Stimulated activated CD8-positive, alpha-beta memory T cell treated with anti-CD3 and anti-CD28 coated beads, Interleukin-12 subunit alpha, Interleukin-12 subunit beta, amount 100 ng/mL, for 4 hours (primary cell): ENCODE measurements at places on chromosomes 2 and 18.

- DNase-seq, result no peak
Observed at GRCh38 chr18:11118051-11118766, 31.2 kb downstream of the PIEZO2 start.

GRCh38 chr2:128564131-128564530 is 245.5 kb upstream of the HS6ST1 start:
- DNase-seq, result no peak

DNA sequence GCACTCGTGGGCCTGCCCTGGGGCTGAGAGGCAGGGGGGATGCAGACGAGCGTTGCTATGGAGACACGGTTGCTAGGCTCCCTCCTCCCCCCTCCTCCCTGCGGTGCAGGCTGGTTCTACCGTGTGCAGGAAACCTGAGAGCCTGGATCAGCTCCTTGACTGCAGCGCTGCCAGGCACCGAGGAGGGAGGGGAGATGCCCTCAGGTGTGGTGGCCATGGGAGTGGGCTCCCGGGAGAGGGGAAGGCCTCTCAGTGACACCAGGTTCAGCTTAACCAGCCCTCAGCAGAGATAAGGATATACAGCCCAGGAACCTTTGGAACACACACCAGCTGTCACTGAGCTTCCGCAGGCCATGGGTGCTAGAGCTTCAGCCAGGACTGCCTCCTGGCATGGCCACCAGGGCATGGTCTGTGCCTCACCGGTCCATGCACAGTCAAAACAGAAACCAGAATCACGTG is 124.4 kb upstream of the PXDN start:
- DNase-seq, result no peak

- no peak for DNase-seq
Observed at GRCh38 chr2:23456396-23456795, 71.4 kb downstream of the KLHL29 start.

- DNase-seq, result no peak
Observed at GRCh38 chr18:65995206-65995605, 244.4 kb downstream of the CDH7 start.

DNA sequence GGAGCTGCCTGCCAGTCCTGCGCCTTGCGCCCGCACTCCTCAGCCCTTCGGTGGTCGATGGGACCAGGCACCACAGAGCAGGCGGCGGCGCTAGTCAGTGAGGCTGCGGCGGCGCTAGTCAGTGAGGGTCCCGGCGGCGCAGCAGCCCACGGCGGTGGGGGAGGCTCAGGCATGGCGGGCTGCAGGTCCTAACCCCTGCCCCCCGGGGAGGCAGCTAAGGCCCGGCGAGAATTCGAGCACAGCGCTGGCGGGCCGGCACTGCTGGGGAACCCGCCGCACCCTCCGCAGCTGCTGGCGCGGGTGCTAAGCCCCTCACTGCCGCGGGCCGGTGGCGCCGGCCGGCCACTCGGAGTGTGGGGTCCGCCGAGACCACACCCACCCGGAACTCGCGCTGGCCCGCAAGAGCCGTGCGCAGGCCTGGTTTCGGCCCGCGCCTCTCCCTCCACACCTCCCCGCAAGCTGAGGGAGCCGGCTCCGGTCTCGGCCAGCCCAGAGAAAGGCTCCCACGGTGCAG is 867.4 kb downstream of the DSC3 start:
- no peak for DNase-seq

- no peak for DNase-seq
Observed at GRCh38 chr2:240369801-240370585, 65.5 kb upstream of the GPC1 start.
